Mucosa of descending colon (tissue), 3 donors: ENCODE measurements at places on chromosomes 7 and 10. TPM values are rescaled to one million over a fixed set of nuclear protein-coding genes. Genes with fewer than 3 reads are reported as not detected.

GRCh38 chr10:78952030-78952429, 116.7 kb upstream of the ZMIZ1 start:
- no peak for DNase-seq

DNA sequence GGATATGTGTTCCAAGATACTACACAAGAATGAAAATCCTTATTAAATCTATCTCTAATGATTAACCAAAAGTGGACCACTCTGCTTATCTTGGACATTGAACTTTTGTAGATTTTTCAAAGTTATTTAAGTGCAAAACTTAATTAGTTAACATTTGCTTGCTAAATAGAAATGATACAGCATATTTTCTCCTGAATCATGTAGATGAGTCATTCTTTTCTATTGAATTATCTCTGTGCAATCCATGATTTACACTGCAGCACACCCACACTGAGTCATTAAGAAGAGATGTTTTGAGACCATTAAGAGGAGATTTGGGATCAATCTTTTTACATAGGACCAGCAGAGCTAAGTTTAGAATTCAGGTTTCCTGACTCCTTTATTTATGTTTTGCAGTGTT, 6.6 kb upstream of the ABCC2 start:
- no peak for DNase-seq

CREB3L2 gene
- total RNA-seq = 54.3 TPM

ASB10 gene
- total RNA-seq = not detected

PDCD11 gene
- 24.5 TPM for total RNA-seq

ADK gene
- 13.8 TPM for total RNA-seq

- no peak for DNase-seq
Measured at GRCh38 chr10:72802763-72803505, 90.6 kb upstream of the OIT3 start.

NUTM2D gene
- 7.0 TPM for total RNA-seq
